Urinary bladder (tissue), 4 donors: ENCODE measurements at places on chromosomes 2 and 18. TPM values are rescaled to one million over a fixed set of nuclear protein-coding genes. Genes with fewer than 3 reads are reported as not detected.

The TYMS gene
- polyA plus RNA-seq = 2.2 TPM

The PROM2 gene
- polyA plus RNA-seq = 25.1 TPM

The RBM45 gene
- 7.3 TPM for polyA plus RNA-seq

The TUBA3E gene
- not detected for polyA plus RNA-seq

The HNMT gene
- 44.7 TPM for polyA plus RNA-seq

The TP53I3 gene
- 16.9 TPM for polyA plus RNA-seq

The METTL8 gene
- 13.1 TPM for polyA plus RNA-seq

The WDR54 gene
- 21.5 TPM for polyA plus RNA-seq
